H7 (cell line): ENCODE measurements at places on chromosomes 16 and 17. TPM values are rescaled to one million over a fixed set of nuclear protein-coding genes. Genes with fewer than 3 reads are reported as not detected.

GRCh38 chr17:69367298-69367697 lies 40.4 kb upstream of the ABCA5 start:
- no peak for DNase-seq

DNA sequence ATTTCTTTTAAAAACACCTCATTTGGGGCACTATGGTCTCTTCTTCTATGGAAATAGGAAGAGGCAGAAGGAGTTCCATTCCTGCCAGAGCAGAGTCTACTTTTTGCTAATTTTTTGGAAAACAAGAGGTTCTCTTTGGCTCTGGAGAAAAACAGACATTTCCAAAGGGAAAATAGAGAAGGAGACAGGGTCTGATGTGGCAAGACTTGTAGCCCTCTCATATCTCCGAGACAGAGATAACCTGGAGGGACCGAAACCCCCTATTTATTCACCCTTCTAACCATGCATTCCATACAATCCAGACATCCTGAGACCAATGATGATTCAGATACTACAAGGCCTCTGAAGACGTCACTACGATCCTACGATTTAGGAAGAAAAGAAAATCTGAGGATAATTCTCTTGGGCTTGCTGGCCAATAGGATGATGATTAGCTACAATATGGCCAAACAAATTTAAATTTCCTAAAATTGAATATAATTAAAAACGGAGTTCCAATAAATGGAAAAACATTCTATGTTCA lies 70.2 kb downstream of the HIC1 start:
- DNase-seq = no peak

- no peak for DNase-seq
Observed at GRCh38 chr16:9932000-9932399, 250.2 kb downstream of the GRIN2A start.

GRCh38 chr16:48365601-48366164 lies 19.5 kb downstream of the SIAH1 start:
- peak; percentile 92 for DNase-seq

Gene DOC2A
- 4.1 and 5.3 TPM in 2 replicates for total RNA-seq

DNA sequence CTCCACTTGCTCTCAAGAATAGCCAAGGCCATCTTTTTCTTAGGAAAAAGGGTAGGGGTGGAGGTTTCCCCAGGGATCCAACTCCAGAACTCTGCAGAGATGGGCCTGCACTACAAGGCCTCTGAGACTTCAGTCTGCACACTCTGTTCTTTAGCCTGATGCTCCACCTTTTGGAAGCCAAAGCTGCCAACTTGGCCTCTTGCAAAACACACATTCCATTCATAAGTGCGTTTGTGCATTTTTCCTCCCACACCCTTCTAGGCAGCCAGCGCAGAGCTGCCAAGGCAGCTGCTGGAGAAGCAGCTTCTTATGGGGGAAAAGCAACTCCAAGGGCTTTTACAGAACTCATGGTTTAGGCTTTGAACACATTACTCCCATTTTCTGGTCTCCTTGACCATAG lies 45.3 kb downstream of the REXO5 start:
- no peak for DNase-seq
